ENCODE measurements at places on chromosomes 5 and 9. TPM values are rescaled to one million over a fixed set of nuclear protein-coding genes. Genes with fewer than 3 reads are reported as not detected.

GRCh38 chr9:125119643-125120286, 23.6 kb downstream of the SCAI start:
- no peak for ATAC-seq

- ATAC-seq: no peak
Measured at GRCh38 chr5:14406554-14406849, 175.1 kb upstream of the OTULINL start.

GRCh38 chr9:12416716-12417115, 276.5 kb upstream of the TYRP1 start:
- no peak for ATAC-seq

DNA sequence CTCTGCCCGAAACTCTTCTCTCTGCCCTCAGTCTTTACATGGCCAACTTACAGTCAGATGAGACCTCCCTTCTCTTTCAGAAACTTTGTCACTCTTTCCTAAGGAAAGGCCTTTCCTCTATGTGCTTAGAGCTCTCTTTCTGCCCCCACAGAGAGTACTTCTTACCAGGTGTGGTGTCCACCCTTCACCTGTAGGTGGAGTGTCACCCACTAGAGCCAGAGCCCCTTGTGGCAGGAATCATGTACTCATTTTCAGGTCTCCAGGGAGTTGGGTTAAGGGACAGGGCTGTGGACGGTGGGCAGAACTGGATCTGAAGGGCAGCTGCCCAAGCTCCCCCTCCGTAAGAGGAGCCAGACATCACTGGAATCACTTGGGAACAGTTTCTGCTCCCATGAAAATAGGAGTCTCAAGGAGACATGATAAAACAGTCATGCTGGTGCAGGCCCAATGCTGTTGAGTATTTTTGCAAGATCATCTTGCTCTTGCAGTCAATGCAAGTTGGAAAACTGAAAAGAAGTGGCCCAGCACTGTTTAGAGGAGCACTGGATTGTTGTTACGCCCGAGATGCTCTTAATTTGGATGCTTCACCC, 436.7 kb downstream of the ZSWIM6 start:
- no peak for ATAC-seq

GRCh38 chr5:69502767-69503488, 10.3 kb downstream of the OCLN start:
- no peak for ATAC-seq

GRCh38 chr5:6638236-6638635, 5.0 kb downstream of the SRD5A1 start:
- no peak for ATAC-seq

DDX4 gene
- total RNA-seq: not detected

CDC37L1 gene
- total RNA-seq: 101 TPM

GFI1B gene
- not detected for total RNA-seq

TTC23L gene
- 0.13 TPM for total RNA-seq

Data from gastroesophageal sphincter (tissue), 4 donors.